Stimulated activated CD4-positive, alpha-beta T cell treated with anti-CD3 and anti-CD28 coated beads, Interleukin-12 subunit alpha, Interleukin-12 subunit beta, amount 100 ng/mL, for 48 hours (primary cell): ENCODE measurements at places on chromosomes 4 and X.

DNA sequence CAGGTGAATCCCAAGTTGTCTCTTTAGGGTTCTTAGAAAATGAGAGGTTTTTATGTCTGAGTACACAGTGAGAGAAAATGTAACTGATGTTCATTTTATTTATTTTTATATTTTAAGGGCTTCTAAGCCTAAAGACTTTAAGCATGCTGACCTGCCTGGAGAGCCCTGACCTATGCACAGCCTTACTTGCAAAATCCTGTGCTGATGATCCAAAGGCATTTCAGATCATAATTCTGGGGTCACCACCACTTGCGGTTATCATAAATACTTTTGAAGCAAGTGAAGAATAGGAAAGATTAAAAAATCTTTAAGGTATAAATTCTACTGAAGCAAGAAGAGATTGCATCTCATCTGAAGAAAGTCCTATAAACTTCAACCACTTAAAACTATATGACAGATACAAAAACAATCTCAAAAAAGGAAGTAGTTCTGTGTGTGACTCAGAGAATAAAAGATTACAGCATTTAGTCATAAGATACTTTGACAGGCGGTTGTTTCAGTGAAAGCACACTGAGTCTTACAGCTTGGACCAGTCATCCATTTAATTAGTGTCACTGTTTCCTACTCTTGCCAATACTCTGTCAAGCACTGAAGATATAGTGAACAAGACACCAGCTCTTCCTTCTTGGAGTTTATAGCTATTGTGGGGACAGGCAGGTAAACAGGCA lies 245.2 kb upstream of the DIPK2B start:
- no peak for DNase-seq

- no peak for DNase-seq
Observed at GRCh38 chrX:12971282-12972003, 3.5 kb upstream of the TMSB4X start.

GRCh38 chr4:10034136-10034535 lies 12.8 kb upstream of the SLC2A9 start:
- DNase-seq, result no peak

- DNase-seq, result no peak
Observed at GRCh38 chr4:165667969-165668368, 205.1 kb upstream of the TLL1 start.

DNA sequence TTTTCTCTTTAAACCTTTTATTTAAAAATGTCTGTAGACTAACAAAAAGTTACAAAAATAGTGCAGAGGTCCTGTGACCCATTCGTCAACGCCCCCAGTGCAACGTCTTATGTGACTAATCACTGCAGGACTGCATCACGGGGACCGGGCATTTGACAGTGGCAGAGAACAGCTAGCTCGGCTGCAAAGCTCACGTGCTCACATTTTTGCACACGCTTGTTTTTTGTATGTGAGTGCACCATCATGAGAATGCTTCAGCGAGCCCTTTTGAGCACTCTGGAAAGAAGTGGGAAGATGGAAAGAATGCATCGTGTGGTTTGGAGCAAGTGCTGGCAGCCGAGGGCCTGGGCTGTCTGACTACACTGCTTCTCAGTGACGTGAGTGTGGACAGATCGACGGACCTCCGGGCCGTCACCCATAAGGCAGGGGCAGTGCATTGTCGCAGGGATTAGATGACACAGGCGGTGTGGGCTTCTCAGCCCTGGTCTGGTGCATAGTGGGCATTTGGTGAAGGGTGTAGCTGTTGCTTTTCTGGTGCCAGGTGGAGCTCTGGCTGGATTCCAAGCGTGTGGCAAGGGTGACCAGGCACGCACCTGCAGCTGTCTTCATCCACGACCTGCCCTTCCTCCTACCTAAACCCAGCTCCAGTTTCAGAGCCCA lies 17.7 kb downstream of the SPON2 start:
- no peak for DNase-seq

DNA sequence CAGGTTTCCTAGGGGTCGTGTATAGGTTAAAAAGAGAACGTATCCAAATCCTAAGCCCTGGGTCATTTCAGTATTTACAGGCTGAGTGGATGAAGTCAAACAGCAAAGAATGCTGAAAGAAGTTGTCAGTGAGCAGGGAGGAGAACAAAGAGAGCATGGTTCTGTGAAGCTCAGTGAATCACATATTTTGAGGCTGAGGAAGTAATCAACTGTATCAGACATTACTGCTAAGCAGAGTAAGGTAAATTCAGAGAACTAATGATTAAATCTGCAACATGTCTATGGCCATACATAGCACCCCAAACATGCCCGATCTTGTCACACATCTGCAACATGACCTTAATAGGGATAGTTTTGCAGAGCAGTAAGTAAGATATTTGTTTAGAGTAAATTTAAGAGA lies 1130.3 kb downstream of the RAPGEF2 start:
- no peak for DNase-seq

DNA sequence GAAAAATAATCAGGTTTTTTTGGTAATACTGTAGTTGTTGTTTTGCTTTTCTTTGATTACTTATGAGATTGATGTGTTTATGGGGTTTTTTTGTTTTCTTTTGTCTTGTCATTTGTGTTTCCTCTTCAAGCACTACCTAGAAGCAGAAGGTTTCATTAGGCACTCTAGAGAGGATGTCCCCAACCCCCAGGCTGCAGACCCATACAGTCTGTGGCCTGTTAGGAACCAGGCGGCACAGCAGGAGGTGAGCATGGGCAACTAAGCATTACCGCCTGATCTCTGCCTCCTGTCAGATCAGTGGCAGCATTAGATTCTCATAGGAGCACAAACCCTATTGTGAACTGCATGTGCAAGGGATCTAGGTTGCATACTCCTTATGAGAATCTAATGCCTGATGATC lies 22.9 kb upstream of the NOCT start:
- DNase-seq, result no peak

- DNase-seq, result no peak
Observed at GRCh38 chr4:114782415-114783214, 184.0 kb downstream of the UGT8 start.
